Type B pancreatic cell (in vitro differentiated cells): ENCODE measurements at places on chromosomes 11 and 22. TPM values are rescaled to one million over a fixed set of nuclear protein-coding genes. Genes with fewer than 3 reads are reported as not detected.
A peak's percentile ranks its signal among the peaks of the same experiment; 100 is the strongest.

DNA sequence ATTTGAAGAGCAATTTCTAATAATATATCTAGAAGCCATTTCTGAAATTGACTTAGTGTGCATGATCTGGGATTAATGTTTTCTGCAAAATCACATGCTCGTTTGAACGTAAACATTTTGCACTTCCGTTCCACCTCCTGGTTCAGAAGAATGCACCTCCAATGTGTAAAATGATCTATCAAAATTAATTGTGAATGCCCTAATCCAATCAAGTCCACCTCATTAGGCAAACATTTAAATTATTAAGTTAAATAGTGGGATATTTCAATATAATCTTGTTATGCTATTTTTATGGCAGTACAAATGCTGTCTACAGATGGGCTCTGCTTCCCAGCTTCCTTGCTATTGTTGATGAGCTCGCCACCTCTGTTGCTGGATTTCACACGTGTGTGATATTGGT, 542.5 kb downstream of the INSC start:
- no peaks in the 10 kb centered on the region for H3K36me3 ChIP-seq
- DNase-seq, result no peak
- H3K4me1 ChIP-seq, result peaks cover 8% of the 10 kb centered on the region
- H3K27me3 ChIP-seq, result peaks cover 4% of the 10 kb centered on the region

DNA sequence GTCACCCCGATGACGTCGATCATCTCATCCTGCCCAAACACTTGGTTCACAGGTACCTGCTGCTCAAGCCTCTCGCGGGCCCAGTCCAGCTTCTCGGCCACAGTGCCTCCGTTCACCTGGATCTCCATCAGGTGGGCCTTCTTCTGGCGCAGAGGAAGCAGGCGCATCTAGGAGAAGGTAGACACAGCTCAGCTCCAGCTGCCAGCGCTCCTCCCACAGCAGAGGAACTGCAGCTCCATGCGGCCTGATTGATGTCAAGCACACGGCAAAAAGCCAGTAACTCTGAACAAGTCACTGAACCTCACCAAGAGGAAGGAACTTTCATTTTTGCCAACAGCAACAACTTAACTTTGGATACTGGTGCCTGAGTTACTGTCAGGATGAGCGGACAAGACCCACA, 4.0 kb downstream of the RPL3 start:
- H3K4me3 ChIP-seq, result peak overlapping the region; percentile 100
- no peak for DNase-seq
- peaks cover 51% of the 10 kb centered on the region for H3K36me3 ChIP-seq
- peaks cover 26% of the 10 kb centered on the region for H3K4me1 ChIP-seq
- peaks cover 4% of the 10 kb centered on the region for H3K27me3 ChIP-seq

- peaks cover 24% of the 10 kb centered on the region for H3K27me3 ChIP-seq
- peak overlapping the region; percentile 86 for H3K27ac ChIP-seq
- no peak for DNase-seq
- H3K4me3 ChIP-seq, result peak overlapping the region; percentile 89
- no peaks in the 10 kb centered on the region for H3K36me3 ChIP-seq
Observed at GRCh38 chr11:119585043-119585781, 143.8 kb downstream of the NECTIN1 start.

DNA sequence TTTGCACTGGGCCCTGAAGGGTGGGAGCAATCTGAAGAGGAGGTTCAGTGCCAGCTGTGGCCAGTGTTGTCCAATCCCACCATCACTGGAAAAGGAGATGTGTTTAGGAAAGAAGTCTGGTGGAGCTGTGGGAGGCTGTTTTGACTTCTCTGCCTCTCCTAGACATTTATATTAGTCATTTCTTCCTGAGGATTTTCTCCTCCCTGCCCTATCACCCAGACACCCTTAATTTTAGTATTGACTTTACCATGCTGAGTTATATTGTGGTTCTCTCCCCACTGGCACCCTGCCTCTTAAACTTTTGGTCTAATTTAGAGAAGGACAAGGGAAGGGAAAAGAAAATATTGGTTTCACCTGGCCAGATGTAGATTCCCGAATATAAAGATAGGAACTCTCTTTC, 159.1 kb downstream of the WNT11 start:
- H3K27me3 ChIP-seq, result no peaks in the 10 kb centered on the region
- no peak overlapping the region for H3K27ac ChIP-seq
- no peak overlapping the region for H3K4me3 ChIP-seq
- DNase-seq, result no peak

DNA sequence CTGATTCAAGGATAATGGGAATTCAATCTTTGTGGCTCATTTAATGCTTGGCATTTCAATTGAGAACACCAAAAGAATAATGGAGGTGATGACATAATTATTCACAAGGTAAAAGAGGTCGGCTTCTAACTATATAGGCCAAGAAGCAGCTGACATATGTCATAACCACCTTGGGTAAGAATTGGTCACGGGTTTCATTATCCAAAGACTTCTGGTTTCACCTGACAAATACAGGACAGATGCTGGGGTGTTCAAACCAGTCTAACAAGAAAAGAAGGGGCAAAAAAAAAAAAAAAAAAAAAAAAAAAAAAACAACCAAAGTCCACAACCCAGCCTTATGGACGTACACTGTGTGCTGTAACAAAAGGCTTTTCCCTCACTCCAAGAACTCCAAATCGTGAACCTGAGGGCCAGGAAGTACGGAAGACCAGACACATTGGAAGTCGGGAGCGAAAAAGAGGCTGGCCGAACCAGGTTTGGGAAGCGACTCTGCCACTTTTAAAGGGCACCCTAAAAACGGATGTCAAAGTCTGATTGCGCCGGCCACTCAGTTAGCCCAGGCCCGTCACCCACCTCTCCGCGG, 385 bp downstream of the HARBI1 start:
- DNase-seq, result no peak
- peak overlapping the region; percentile 96 for H3K4me3 ChIP-seq
- peaks cover 8% of the 10 kb centered on the region for H3K36me3 ChIP-seq
- H3K4me1 ChIP-seq, result peaks cover 27% of the 10 kb centered on the region

DNA sequence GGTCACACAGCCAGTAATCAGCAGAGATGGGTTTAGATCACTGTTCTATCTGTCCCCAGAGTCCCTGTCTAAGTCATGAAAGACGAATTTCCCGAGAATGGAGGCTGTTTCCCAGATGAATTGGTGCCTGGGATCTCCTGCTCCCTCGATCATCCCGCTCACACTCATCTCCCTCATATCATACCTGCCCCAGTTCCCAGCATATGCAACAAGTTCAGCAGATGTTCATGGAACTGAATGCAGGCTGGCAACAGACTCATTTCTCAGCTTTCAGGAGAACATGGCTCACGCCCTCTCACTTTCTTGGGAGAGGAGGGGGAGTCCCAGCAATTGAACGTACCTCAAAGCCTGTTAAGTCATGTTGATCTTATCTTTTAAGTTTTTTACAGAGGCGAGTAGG, 22.1 kb downstream of the CD6 start:
- no peak for DNase-seq
- no peak overlapping the region for H3K4me3 ChIP-seq
- peaks cover 15% of the 10 kb centered on the region for H3K27me3 ChIP-seq
- peaks cover 22% of the 10 kb centered on the region for H3K4me1 ChIP-seq
- no peak overlapping the region for H3K27ac ChIP-seq
- H3K36me3 ChIP-seq, result no peaks in the 10 kb centered on the region

GRCh38 chr22:41838842-41839618, 6.1 kb downstream of the SREBF2 start:
- peaks cover 36% of the 10 kb centered on the region for H3K36me3 ChIP-seq
- H3K4me1 ChIP-seq, result peaks cover 41% of the 10 kb centered on the region
- DNase-seq, result no peak
- peak overlapping the region; percentile 8 for H3K4me3 ChIP-seq
- no peaks in the 10 kb centered on the region for H3K27me3 ChIP-seq

DNA sequence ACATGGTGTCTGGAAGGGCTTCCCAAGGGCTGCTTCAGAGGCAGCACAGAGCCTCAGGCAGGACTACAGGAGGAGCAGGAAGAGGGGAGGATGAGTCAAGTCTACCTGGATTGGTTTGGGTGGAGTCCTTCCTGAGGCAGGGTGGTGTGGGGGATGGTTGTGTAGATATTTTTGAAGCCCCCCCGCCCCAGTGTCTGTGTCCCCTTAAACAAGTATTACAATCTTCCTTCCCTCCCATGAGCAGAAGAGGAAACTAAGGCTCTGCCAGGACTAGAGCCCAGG, 34.7 kb upstream of the FCHSD2 start:
- DNase-seq, result no peak
- no peak overlapping the region for H3K4me3 ChIP-seq
- H3K27me3 ChIP-seq, result peaks cover 7% of the 10 kb centered on the region
- H3K36me3 ChIP-seq, result no peaks in the 10 kb centered on the region
- H3K27ac ChIP-seq, result no peak overlapping the region

DNA sequence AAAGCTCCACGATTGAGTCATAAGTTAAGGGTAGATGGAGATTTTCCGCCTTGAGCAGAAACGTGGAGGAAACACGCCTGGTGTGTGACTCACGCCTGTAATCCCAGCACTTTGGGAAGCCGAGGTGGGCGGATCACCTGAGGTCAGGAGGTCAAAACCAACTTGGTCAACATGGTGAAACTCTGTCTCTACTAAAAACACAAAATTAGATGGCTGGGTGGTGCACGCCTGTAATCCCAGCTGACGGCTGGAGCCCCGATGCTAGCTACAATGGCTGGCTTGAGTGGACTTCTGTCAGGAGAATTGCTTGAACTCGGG, 17.3 kb upstream of the DGCR8 start:
- H3K4me1 ChIP-seq, result no peaks in the 10 kb centered on the region
- no peak overlapping the region for H3K27ac ChIP-seq
- no peaks in the 10 kb centered on the region for H3K27me3 ChIP-seq
- H3K36me3 ChIP-seq, result no peaks in the 10 kb centered on the region

GRCh38 chr22:17749605-17750395, 24.5 kb downstream of the BID start:
- DNase-seq, result no peak
- H3K36me3 ChIP-seq, result peaks cover 4% of the 10 kb centered on the region

DNA sequence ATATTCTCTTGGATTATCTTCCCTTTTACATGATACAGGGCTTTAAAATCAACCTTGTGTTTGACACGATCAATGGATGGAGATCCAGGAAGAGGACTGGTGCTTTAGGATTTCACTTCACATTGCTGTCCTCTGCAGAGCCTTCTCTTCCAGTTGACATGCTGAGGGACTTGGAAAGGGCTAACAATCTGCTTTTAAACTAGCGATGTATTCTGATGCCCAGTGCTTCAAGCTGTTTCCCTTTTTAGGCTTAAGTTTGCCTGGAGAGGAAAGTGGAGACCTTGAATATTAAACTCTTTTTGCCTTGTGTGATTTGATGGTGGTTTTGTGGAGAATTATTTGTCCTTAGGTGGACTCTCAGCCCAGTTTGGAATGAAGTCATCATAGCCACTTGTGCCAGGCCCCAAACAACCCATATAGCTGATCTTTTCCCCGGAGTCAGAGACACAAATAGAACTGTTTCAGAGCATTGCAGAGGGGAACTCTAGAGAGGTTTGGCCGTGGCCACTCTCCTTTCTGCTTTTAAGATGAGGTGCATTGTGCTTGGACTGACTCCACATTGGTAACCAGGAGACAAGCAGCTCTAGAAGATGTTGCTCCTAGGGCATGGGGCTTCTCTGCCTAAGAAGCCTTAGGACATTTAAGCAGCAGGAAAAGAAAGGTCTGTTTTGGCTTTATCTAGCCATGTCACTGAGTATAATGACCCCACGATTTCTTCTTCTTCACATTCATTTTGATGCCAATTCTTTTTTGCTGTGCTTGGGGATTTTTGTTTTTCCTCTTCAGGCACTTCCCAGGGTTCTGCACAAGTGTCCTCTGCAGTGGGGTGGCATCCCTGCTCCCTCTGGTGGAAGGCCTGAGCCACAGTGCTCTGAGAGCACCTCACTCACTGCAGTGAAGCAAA, 152.8 kb downstream of the NCAM1 start:
- no peaks in the 10 kb centered on the region for H3K36me3 ChIP-seq
- no peak for DNase-seq
- H3K27ac ChIP-seq, result peak overlapping the region; percentile 10
- H3K4me3 ChIP-seq, result no peak overlapping the region
- peaks cover 14% of the 10 kb centered on the region for H3K4me1 ChIP-seq
- H3K27me3 ChIP-seq, result peaks cover 4% of the 10 kb centered on the region

GRCh38 chr11:75272391-75272790, 31.8 kb downstream of the TPBGL start:
- H3K27ac ChIP-seq, result no peak overlapping the region
- no peak overlapping the region for H3K4me3 ChIP-seq
- no peak for DNase-seq
- H3K4me1 ChIP-seq, result no peaks in the 10 kb centered on the region
- H3K27me3 ChIP-seq, result no peaks in the 10 kb centered on the region

DNA sequence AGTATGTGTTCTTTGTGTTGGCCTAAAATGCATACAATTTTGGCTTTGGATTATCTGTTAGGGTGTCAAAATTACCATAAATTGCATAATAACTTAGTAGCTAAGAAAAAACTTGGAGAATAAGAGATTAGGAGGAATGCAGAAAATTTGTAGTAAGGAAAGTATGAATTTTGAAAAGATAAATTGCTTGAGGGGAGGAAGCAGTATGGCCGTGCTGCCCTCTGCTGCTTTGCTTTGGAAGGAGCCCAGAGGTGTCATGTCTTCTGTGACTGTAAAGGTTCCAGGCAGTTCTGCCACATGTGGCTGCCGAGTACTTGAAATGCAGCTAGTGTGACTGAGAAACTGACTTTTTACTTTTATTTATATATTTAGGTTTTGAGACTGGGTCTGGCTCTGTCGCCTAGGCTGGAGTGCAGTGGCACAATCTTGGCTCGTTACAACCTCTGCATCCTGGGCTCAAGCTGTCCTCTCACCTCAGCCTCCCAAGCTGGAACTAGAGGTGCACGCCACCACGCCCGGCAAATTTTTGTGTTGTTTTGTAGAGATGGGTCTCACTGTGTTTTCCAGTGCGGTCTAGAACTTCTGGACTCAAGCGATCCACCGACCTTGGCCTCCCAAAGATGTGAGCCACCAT, 1.8 kb downstream of the ADSL start:
- DNase-seq, result no peak
- peak overlapping the region; percentile 99 for H3K4me3 ChIP-seq
- H3K27me3 ChIP-seq, result no peaks in the 10 kb centered on the region
- peak overlapping the region; percentile 98 for H3K27ac ChIP-seq
- H3K4me1 ChIP-seq, result peaks cover 7% of the 10 kb centered on the region

The SCGB1C1 gene
- total RNA-seq, result not detected in 2 replicates

The MMP12 gene
- total RNA-seq, result 0.27 TPM in 1 of 2 replicates, not detected in the other

The HBG2 gene
- not detected in 2 replicates for total RNA-seq

The MAPK11 gene
- total RNA-seq, result 4.0 and 7.4 TPM in 2 replicates

The HEPHL1 gene
- 0.05 TPM in 1 of 2 replicates, not detected in the other for total RNA-seq
